ENCODE measurements at places on chromosomes 1 and 21.

DNA sequence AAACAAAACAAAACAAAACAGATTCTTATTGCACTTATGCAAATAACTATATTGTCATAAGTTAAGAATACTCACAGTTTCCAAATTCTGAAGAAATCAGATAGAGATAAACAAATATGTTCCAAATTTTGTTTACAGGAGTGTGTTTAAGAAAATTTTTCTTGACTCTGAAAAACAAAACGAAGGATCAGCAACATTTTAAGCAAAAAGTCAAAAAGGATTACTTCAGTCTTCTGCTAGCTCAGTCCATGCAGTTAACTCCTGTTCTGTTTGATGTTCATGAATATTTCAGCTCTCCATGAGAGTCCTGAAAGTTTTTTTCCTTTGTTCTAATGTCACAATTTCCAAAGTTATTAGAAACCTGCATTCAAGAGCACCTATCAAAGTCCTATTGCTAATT, 33.2 kb upstream of the KLF18 start:
- DNase-seq = no peak

DNA sequence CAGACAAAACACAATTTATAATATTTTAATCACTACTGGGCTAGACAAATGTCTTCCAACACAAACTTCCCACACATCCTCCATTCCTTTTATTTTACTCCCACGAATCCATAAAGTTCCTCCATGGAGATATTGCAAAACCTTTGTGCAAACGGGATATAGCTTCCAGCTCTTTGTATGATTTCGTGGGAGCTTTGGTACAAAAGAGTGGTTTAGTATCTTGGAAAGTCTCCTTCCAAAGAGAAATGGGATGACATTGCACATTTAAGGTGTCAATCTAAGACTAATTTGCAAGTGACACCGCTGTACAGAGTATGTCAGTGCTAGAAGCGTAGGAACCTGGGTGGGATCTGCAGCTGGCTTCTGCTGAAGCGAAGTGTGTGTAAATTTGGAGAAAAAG, 455.2 kb upstream of the RUNX1 start:
- DNase-seq = no peak

DNA sequence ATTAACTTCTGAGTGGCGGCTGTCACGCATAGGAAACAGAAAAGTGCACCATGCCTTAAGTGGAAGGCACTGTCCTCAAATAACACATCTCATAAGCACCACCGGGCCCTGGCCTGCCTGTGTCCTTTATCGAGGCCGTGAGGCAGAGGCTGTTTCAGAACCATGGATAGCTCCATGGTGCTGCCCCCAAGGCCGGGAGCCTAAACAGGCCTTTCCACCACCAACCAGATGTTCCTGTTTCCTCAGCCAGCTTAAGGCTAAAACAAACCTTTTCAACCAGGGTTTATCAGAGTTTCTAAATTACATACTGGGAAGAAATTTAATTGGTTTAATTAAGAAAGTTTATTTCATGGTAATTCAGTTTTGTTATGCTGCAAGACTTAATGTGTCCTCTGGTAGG, 114.4 kb downstream of the DMRTA2 start:
- DNase-seq = peak; percentile 38

GRCh38 chr1:201430776-201431175, 9.2 kb upstream of the TNNI1 start:
- DNase-seq = no peak

GRCh38 chr1:75908717-75909152, 23.5 kb downstream of the ASB17 start:
- peak; percentile 50 for DNase-seq

DNA sequence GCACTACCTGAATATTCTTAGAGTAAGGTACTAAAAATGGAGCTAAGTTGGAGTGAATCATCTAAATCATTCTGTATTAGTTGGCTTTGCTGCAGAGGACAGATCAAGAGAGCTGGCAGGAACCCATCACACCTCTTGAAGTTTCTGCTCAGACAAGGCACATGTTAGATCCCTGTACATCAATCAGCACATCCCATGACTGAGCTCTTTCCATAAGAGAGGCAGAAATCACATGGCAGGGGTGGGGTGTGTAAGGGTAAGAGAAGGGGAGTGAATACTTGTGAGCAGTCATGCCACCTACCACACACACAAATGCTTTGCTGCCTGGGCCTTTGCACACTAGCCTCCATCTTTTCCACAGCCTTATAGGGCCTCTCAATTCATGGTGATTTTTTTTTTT, 214.4 kb downstream of the SLC35F3 start:
- no peak for DNase-seq

- DNase-seq = no peak
Observed at GRCh38 chr1:228190182-228190581, 17.7 kb upstream of the OBSCN start.

GRCh38 chr1:56180520-56181190, 398.7 kb downstream of the PLPP3 start:
- DNase-seq = no peak

- peak; percentile 35 for DNase-seq
Observed at GRCh38 chr1:107430540-107431228, 289.8 kb downstream of the NTNG1 start.

DNA sequence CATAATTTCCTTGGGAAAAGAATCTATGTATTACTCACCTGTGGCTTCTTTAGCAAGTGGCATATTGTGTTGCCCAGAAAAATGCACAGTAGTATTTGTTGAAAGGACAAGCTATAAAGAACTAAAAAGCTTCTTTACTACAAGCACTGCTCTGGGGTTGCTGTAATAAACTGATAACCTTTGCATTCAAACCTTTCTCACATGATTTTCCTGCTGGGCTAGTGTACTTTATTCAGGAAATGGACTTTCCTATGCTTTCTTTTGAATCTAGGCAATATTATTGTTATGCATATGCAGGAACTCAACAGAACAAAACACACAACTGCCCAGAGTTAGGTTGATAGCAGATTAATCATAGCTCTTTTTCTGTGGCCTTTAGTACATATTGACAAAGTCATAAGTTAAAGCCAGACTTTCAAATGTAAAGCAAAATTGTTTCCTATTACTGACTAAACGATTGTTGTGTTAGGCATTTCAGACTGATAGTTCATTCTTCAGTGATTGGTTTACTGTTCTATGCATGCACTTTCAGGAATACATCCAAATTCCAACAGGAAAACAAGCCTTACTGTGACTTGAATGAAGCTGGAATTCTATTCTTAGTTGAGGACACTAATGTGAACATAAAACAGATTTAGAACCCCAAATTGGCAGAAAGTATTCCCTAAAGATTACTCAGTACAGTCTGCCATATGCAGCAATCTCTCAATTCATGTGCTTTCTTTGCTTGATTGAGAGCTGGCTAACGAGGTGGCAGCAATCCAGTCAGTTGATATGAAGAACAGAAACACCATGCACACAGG, 564.3 kb upstream of the NEGR1 start:
- DNase-seq = no peak

DNA sequence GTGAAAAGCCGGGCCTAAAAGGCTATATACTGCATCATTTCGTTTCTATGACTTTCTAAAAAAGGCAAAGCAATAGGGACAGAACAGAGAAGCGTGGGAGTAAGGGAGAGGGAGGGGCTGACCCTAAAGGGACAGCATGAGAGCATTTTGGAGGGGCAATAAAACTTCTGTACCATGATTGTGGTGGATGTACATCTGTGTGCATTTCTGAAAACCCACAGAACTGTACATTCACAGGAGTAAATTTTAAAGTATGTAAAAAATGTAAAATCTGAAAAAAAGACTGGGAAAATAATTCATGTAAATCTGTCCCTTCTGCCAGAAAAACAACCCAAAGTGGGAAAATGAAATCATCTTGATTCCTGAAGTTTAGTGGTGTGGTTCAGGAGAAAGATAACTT, 235.4 kb downstream of the CENPF start:
- peak; percentile 97 for DNase-seq

GRCh38 chr1:41365772-41366454, 4.7 kb downstream of the FOXO6 start:
- no peak for DNase-seq

DNA sequence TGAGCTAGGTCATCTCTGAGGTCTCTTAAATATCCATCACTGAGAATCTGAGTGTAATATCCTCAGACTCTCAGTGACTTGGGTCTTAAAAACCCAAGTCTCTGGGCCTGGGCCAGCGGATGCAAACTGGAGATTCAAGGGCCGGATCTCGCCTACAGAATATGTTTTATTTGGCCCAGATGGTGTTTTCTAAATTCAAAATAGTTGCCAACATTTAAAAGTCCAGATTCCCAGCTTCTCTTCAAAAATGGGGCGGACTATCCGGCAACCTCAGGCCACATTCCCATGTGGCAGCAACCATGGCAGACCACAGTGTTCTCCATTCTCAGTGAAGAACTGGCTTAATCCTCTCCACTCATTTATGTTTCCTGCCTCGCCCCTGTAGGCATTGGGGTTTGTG, 12.7 kb upstream of the HEYL start:
- no peak for DNase-seq

GRCh38 chr1:24126018-24126671, 14.2 kb upstream of the MYOM3 start:
- peak; percentile 15 for DNase-seq

GRCh38 chr1:32754317-32755097, 51.9 kb upstream of the SYNC start:
- DNase-seq = peak; percentile 51
